ENCODE measurements at places on chromosomes 6 and 20.

- DNase-seq: no peak
Observed at GRCh38 chr6:138378463-138378862, 758 bp downstream of the SMIM28 start.

DNA sequence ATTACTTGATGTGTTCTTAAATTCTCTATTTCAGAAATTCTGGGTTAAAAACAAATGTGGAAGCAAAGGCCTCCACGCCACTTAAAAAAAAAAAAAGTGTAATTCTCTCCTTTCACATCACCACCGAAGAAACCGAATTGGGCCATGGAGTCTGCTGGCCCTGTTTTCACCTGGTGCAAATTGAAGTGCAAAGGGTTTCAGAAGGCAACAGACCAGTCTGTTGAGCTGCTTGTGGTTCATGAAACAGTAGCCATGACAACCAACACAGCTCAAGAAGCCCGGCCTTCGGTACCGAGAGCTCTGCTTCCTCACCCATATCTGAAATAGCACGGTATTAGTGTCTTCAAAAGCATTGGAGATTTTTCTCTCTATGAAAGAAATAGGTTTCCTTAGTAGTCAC is 63.1 kb downstream of the GMPR start:
- DNase-seq: no peak

GRCh38 chr20:1206366-1207148 is 3.3 kb downstream of the C20orf202 start:
- no peak for DNase-seq

- no peak for DNase-seq
Observed at GRCh38 chr6:73657201-73657600, 3.4 kb upstream of the SLC17A5 start.

- DNase-seq: no peak
Observed at GRCh38 chr6:154399097-154399496, 42.5 kb upstream of the IPCEF1 start.

DNA sequence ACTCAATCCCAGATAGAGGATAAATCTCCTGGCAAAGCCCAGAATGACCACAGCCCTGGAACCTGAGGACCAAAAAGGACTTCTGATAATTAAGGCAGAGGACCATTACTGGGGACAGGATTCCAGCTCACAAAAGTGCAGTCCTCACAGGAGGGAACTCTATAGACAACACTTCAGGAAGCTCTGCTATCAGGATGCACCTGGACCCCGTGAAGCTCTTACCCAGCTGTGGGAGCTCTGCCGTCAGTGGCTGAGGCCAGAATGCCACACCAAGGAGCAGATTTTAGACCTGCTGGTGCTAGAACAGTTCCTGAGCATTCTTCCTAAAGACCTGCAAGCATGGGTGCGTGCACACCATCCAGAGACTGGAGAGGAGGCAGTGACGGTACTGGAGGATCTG is 992 bp downstream of the ZSCAN16 start:
- no peak for DNase-seq

GRCh38 chr6:82645536-82646230 is 282.1 kb downstream of the TPBG start:
- DNase-seq: no peak

DNA sequence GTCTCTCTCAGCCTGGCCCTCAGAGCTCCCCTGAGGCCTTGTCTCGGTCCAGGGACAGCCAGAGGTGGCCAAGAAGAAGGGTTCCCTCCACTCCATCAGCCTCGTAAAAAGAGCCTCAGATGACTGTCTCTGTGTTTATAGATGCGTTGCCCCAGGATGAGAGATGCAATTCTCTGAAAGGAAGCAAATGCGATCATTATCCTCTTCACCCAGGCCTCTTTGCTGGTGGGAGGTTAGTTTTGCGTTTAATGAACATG is 90.4 kb downstream of the YTHDF1 start:
- no peak for DNase-seq

DNA sequence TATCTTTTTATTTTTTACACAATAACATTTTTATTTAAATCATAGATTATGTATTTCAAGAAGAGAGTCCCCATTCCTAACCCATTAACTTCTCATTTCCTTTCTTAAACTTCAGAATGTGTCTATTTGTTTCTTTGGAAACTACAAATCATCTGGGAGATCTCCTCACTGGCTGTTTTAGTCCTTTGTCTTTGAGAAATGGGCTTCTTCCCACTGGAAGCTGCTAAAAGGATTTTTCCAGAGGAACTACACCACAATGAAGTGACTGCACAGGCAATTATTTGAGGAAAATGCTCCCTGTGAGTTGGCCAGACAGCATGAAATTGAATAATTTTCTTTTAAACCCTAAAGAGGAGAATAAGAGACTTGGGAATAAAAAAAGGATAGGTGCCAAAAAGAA is 119.1 kb downstream of the TENT5A start:
- no peak for DNase-seq

GRCh38 chr20:2640899-2641298 is 11.5 kb upstream of the NOP56 start:
- no peak for DNase-seq

DNA sequence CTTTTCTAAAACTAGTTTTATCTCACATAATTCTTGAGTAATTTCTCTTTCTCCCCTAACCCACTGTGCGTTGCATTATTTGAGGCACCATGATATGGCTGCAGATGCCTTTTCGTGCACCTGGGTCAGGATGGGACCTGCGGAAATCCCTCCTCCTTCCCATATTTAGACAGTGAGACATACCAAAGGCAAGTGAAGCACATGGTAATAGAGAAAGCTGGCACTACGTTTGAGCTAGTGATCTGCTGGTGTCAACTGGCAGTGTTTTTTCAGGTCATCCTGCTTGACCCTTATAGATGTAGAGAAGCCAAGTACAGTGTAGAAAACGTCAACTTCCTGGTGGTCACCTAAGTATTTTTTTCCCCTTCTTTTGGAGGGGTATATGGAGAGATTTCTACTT is 71.7 kb downstream of the FOXO3 start:
- DNase-seq: no peak

- DNase-seq: no peak
Observed at GRCh38 chr20:8805737-8806442, 263.0 kb upstream of the PLCB4 start.

GRCh38 chr20:62742550-62742949 is 33.9 kb downstream of the NTSR1 start:
- no peak for DNase-seq

GRCh38 chr20:12947691-12948090 is 61.1 kb upstream of the SPTLC3 start:
- DNase-seq: no peak

DNA sequence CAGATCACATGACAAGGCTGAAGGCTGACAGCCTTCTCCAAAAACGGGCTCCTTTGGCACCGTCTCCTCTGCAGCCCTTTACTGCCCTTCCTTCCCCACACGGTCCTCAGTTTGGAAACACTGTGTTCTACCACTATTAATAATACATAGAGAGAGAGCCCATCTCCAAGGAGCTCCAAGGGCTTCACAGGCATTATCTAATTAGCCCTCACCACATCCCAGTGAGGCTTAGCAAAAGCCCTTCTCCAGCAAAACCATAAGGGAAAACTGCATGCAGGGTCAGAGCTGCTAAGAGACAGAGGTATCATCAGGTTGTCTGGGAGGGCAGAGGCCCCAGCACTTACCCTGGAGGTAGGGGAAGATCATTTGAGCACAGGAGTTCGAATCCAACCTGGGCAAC is 169.3 kb upstream of the JARID2 start:
- no peak for DNase-seq

DNA sequence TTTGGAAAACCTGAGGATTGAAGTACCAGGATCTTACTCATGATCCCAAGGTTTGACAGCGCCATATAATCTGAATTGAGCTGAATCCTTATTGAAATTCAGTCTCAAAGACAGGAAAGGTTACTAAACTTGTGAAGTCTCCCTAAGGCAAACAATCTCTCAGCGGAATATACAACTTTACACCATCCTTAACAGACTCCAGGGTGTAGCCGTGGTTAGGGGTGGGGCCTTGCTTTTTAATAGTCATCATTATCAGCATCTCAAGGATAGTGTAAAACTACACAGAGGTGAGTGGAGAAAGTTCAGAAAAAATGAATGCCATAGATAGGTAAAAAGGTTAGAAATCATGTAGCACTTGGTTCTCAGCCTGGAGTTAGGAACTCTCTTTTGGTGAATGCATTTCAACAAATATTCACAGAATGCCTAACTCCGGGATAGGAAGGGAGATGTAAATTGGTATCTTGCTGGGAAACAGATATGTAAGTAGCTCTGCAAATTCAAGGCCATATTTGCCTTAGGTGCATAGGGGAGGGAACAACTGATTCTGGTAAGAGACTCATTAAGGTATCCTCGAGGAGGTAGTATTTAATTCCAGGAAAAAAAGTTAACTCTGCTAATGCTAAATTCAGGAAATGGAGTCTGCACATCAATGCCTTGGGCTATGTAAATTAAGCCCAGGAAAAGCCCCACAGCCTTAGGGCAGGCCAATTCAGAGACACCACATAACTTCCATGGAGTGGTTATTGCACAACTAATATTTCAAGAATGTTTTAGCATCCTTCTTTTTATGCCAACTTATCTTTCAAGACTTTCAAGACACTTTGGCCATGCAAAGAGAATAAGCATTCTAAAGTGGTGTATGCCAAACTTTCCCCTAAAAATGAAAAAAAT is 61.6 kb downstream of the SNAP25 start:
- no peak for DNase-seq

GRCh38 chr6:11231564-11232192 is 790 bp downstream of the NEDD9 start:
- DNase-seq: no peak

DNA sequence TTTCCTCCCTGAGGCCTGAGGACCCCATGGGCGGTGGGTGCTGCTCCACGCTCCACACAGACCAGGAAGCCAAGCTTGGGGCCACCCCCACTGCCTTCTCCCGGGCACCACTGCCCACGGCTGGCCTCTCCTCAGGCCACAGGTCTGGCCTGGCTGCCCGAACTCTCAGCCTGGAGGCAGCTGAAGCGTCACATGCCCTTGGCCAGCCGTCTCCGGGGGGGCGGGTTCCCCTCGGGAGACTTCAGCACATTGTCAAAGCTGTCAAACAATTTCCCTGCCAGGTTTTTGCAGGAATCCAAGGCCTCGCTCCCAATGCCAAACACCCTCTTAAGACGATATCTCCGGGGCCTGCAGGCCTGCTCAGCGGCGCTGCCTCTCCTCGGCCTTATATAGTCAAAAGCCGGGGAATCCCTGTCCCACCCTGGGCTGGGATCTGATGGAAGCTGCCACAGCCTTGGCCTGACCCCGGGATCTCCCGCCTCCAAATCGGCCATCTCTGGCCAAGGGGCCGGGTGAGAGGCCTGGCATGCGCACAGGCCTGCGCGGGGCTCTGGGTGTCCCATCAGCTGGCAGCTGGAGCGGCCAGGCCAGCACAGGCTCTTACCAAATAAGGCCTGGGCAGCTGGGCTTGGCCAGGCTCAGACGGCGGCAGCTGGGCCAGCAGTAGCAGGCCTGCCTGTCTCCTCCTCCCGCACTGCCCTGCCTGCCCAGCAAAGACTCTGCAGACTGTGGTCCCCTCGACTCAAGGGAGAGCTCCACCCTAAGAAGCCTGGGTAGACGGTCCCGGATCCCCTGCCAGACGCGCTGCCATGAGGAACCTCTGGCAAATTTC is 49.7 kb downstream of the RBM38 start:
- DNase-seq: no peak

DNA sequence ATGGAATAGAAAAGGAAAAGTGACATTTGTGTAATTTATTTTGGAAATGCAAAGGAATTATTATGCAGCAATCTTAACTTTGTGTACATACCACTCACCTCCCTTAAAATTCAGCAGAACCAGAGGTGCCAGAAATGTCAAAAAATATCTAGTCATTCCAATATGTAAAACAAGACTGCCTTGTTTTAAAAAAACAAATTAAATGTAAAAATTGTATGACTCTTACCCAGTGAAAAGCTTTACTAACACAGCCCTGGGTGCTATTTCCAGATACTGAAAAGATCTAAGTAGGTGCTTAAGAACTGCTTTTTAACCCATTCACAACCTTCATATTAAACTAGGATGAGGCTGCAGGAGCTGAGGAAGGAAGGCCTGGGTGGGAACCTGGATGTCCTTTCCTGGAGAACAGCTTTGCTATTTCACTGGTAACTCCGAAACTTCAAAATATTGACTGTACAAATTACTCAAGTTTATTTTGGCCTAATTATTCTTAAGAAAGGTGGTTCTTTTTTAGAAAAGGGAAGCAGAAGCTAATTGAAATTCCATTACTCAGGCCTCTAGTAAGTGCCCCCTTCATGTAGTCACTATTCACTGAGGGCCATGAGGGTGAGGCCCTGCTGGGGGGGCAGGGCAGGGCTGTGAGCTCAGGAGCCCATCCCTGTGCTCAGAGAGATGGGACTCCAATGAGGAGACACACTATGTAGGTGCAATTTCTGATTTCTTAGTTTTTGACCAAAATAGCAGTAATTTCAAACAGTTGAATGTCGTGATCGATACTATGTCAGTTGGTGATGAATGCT is 139.6 kb downstream of the MAP3K4 start:
- DNase-seq: no peak

- DNase-seq: no peak
Observed at GRCh38 chr20:50969912-50970311, 11.3 kb downstream of the MOCS3 start.

DNA sequence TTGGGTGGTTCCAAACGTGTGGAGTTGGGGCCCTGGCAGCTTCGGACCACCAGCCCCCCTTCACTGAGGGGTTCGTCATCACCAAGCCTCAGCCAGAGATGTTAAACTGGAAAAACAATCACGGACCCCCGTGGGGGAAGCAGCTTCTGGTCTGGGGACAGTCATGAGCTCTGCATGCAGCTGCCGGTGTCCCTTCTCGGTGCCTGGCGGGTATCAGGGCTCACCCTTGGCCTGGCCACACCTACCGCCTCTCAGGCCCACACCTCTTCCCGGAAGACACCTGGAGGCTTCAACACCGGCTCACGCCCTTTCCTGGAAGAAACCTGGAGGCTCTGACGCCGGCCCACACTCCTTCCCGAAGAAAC is 77.8 kb upstream of the BHLHE23 start:
- no peak for DNase-seq

GRCh38 chr6:42514745-42515144 is 49.1 kb upstream of the UBR2 start:
- DNase-seq: no peak

- no peak for DNase-seq
Observed at GRCh38 chr20:63046841-63047240, 40.1 kb upstream of the BHLHE23 start.

DNA sequence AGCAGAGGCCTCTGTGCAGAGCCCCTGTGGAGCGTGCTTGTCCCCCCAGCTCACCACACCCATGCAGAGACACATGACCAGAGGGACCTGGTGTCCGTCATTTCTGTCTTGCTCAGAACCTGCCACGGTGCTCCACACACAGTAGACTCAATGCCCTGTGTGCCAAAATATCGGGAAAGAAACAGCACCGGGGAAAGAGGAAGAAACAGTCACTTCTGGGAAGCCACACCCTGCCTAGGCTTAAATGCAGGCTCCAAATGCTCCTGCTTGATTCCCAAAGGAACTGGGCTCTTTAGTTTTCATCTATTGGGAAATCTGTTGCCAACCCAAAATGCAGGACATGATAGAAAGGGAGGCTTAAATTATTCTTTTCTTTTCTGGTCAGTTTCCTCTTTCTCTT is 503.9 kb downstream of the CD83 start:
- no peak for DNase-seq

- no peak for DNase-seq
Observed at GRCh38 chr20:31654534-31654933, 16.8 kb downstream of the COX4I2 start.

- no peak for DNase-seq
Observed at GRCh38 chr6:129644567-129645015, 65.4 kb downstream of the ARHGAP18 start.
